ENCODE measurements at places on chromosomes 13 and 19. TPM values are rescaled to one million over a fixed set of nuclear protein-coding genes. Genes with fewer than 3 reads are reported as not detected.
A peak's percentile ranks its signal among the peaks of the same experiment; 100 is the strongest.

Gene STOML3
- total RNA-seq, result not detected

Gene POLR1D
- 53.2 TPM for total RNA-seq

Gene EVI5L
- total RNA-seq, result 16.0 TPM

Gene EXOC3L2
- 3.6 TPM for total RNA-seq

Gene VSTM1
- total RNA-seq, result not detected

Gene IGSF23
- total RNA-seq, result not detected

Gene LEUTX
- total RNA-seq, result not detected

DNA sequence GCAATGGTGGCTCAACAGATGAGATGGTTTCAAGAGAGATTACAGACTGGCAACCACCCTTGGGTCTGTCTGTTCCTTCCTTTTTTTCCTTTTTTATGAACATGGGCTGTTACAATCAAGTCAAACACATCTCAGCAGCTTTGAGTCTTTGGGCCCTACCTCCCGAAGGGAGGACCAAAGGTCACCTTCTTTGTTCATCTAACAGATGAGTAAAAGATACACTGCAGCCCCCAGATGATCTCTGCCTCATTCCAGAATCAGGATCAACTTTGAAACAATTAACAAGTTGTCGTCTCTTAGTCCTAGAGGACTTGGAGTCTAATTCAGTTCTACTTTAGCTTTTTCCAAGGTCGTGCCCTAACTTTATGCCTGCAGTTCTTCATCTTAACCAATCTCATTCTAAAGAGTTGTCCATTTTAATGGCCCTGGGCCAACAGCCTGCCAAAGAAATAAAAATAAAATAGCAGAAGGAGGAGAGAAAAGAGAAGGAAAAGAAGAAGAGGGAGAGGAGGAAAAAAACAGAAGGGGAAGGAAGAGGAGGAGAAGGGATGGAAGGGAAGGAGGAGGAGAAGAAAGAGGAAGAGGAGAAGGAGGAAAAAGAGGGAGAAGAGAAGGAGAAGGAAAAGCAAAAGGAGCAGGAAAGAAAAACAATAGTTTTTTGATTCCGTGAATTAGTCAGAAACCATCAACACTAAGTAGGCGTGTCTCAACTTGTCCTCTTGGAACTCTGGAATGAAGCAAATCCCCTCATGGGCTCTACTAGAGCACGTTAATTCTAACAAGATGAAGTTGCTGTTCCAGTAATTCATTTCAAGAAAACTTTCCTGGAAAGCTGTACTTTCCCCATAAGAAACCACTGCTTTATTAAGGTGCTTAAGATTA is 281.2 kb downstream of the FOXO1 start:
- no peak for DNase-seq

- no peak for DNase-seq
These were observed 969 bp upstream of the POMP start for GRCh38 chr13:28657784-28658538.

GRCh38 chr19:3094601-3095440 is 659 bp downstream of the GNA11 start:
- no peak for DNase-seq

DNA sequence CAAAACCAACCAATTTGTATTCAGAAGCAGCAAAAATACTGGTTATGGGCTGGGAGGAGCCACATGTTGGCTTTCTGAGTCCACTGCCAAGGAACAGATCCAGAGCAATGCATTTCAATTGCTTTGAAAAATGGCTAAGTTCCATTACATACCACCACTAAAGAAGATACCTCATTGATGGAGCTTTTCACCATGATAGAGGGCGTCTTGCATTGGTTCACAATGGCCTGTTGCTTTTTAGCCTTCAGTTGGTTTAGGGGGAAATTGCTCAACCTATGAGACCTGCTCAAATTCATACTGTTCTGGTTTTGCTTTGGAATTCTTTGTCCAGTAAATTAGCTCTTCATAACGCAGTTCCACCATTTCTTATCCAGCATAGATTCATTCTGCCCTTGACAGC is 21.2 kb upstream of the CPB2 start:
- no peak for DNase-seq

GRCh38 chr13:73880365-73880764 is 253.8 kb downstream of the KLF12 start:
- DNase-seq, result no peak

GRCh38 chr13:29543230-29544215 is 52.0 kb downstream of the SLC7A1 start:
- no peak for DNase-seq

GRCh38 chr13:107209824-107210722 is 642.1 kb upstream of the ARGLU1 start:
- DNase-seq, result no peak

GRCh38 chr19:1406774-1407527 is 435 bp upstream of the DAZAP1 start:
- peak; percentile 100 for DNase-seq

- no peak for DNase-seq
These were observed 13.3 kb upstream of the ZNF57 start for GRCh38 chr19:2887391-2887914.

- peak; percentile 68 for DNase-seq
These were observed 169.2 kb downstream of the URI1 start for GRCh38 chr19:30111021-30111855.

DNA sequence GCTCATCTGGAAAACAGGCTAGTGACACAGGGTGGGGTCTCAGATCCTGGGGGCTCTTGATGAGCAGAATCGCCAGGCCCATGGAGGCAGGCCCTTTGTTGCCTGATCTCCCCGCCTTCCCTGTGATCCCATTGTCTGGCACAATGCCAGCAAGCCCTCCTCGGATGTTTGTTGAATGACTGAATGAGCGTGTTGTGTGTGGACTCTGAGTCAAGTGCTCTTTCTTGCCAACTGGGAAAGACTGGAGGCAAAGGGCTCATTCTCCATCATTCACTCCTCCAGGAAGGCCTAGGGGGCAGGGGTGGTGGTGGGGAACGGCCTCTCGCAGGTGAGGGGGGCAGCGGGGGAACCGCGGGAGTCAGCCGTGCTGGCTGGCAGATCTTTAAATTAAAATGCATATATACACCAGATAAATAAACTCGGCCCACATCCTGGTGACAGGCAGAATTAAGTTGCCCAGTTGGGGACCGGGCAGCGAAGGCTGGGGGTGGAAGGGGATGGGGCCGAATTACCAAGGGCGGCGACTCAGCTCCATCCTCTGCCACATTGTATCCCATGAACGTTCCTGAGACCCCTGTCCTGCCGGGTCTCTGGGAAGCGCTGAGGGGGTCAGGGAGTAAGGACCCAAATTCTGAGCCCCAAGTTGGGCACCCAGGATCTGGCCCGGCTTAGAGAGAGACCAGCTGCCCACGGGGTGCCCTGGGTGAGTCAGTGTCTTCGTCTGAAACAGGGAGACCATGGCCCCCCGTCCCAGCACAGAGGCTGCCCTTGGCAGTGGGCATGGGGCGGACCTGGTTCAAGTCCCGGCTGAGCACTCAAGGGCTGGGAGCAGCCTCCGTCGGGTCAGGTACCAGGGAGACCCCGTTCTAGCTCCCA is 24.5 kb downstream of the EFNA2 start:
- DNase-seq, result no peak

- no peak for DNase-seq
These were observed 380.1 kb downstream of the EFNB2 start for GRCh38 chr13:106155411-106155810.

- no peak for DNase-seq
These were observed 1139.7 kb upstream of the SPRY2 start for GRCh38 chr13:81480634-81481033.

- DNase-seq, result no peak
These were observed 303.5 kb downstream of the TEX29 start for GRCh38 chr13:111623743-111624505.
